Common myeloid progenitor, CD34-positive (primary cell): ENCODE measurements at places on chromosomes 7 and 10.

- DNase-seq, result no peak
Measured at GRCh38 chr7:149006345-149006725, 22.0 kb downstream of the PDIA4 start.

GRCh38 chr7:47940088-47941013 is 7.9 kb downstream of the PKD1L1 start:
- DNase-seq, result no peak

GRCh38 chr10:6657669-6658068 is 77.6 kb upstream of the PRKCQ start:
- DNase-seq, result no peak

GRCh38 chr10:88253-88652 is 39.2 kb upstream of the TUBB8 start:
- DNase-seq, result no peak

GRCh38 chr7:94406696-94407095 is 12.0 kb downstream of the COL1A2 start:
- no peak for DNase-seq

GRCh38 chr7:48244864-48245271 is 73.6 kb downstream of the ABCA13 start:
- peak; percentile 72 for DNase-seq

DNA sequence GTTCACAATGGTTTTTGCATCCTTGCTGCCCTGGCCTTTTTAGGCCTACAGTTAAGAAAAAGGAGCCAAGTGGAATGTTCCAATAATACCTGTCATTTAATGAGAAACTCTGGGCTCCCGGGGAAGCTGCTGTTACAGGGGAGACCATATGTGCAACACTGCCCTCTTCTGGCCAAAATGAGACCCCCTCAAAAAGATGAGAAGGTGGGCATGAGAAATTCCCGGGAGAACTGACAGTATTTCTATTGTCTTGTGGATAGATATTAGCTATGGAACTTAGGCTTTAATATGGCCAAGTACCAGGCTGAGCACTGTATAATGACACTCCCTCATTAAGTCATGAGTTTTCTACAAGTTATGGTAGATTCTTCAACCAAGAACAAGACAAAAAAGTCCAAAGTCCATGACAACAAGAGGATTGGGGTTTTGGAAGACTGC is 99.4 kb downstream of the CCDC3 start:
- peak; percentile 70 for DNase-seq

GRCh38 chr7:1533255-1533546 is 2.7 kb downstream of the MAFK start:
- no peak for DNase-seq

- DNase-seq, result no peak
Measured at GRCh38 chr10:42802876-42803275, 20.3 kb downstream of the BMS1 start.

GRCh38 chr7:108368466-108368865 is 87.8 kb downstream of the NRCAM start:
- DNase-seq, result no peak

GRCh38 chr7:121023683-121024511 is 35.4 kb downstream of the CPED1 start:
- DNase-seq, result no peak

DNA sequence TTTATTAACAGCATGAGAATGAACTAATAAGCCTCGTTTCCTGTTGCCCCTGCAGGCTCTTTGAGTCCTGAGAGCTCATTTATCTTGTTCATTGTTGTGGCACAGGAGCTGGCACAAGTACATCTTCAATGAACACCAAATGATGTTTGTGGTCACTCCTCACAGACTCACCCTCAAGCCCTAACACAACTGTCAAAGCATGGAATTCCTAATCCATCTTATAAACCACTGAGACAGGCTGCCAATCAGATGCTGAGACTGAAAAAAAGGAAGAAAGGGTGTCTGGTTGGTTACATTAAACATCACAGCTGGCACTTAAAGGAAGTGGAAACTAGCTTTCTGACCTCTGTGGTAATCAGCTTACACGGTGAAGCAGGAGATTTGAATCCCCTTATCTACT is 7.7 kb upstream of the CCDC172 start:
- DNase-seq, result peak; percentile 5

DNA sequence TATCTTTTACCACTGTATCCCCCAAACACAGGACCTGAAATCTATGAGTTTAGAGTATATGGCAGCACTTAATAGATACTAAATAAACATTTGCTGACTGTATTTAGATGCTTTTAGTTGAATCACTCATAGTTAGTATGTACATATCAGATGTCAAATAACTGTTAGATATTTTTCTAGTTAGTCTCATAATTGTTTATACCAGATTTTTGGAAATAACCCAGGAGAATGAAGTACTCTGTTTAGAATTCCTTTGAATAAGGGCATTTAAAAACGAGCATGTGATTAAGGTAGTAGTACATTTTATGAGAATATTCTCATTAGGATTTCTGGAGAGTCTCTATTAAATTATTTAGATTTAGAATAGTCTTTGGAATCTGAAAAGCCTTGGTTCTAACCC is 22.3 kb upstream of the ZEB1 start:
- no peak for DNase-seq

DNA sequence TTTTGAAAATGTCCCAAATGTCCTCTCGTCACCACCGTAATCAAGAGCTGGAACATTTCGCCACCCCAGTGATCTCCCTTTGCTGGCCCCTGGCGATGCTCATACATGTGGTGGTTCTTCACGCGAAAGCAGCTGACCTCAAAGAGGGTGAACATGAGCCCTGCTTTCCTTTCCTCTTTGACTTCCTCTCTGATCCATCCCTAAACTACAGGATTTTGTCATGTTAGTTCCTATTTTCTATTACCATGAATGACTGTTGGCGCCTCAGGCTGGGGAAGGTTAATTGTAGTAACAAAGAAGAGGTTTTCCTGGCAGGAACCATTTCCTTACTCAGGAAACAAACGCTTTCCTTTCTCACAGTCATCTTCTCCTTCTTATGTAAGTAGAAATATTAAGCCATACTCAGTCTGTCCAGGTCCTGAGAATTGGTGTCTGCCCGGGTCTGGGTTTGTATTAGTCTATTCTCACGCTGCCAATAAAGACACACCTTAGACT is 114.5 kb downstream of the INSYN2A start:
- DNase-seq, result no peak

DNA sequence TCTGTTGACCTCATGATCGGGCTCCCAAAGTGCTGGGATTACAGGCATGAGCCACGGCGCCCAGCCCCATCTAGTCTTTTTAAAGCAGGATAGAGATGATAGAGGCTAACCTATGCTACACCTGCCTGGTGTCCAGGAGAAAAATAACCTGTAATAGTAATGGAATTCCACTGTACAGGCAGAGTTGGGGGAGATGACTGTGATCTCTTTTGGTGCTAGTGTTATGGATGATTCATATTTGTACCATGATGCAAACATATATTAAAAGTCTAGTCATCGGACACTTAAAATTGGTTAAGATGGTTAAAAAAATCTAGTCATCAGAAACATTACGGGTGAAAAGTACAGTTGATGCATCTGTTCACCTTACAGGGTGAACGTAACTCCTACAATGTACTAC is 6.1 kb upstream of the SAR1A start:
- no peak for DNase-seq

DNA sequence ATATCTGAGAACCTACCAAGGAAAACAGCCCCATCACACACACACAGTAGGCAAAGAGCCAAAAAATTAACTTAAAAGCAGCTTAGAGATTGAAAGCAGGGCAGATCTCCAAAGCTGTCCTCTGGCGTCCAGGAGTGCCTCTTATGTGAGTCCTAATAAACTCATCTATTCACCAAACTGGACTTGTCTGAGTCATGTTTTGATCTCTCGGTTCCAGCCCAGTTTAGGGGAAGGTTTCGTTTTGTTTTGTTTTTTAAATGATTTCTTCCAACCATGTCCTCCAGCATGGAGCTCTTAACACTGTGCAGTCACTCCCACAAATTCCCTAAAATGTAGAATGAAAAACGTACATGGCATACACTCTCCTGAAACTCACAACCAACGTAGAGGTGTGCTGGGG is 6.7 kb upstream of the PRSS37 start:
- no peak for DNase-seq

- DNase-seq, result no peak
Measured at GRCh38 chr10:70753026-70753663, 32.0 kb downstream of the TBATA start.

- peak; percentile 40 for DNase-seq
Measured at GRCh38 chr10:77926566-77927401, at the start of gene DLG5. Gene DLG5 (minus strand): TSS chr10:77926755. CDS start chr10:77926520, 235 bp downstream.

DNA sequence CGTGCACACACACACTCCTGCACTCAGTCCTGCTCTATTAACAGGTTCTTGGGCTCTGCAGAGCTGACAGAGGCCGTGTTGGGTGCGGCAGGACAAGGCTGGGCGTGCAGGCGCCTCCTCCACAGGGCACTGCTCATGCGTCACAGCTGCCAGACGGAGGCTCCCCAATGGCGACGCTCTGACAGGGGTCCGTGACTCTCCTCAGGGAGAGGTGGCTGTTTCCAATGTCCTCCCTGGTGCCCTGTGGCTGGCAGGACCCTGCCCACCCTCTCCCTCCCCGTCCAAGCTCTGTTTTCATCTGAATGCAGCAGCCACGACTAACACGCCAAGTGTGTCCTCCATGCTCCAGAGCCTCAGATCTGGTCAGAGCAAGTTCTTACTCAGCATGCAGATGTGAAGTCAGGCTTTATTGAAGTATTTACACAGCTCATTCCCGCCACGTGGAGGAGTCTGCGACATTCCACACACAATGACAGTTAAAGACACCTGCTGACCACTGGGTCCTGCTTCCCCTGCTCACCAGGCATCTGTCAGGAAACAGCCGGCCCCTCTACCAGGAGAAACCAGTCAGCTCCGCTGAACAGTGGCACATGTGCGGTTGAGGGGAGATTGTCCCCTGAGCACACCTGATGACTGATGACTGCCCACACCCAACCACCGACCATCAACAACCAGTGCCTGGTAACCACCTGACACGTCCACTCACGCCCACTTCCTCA is 116.7 kb downstream of the VIPR2 start:
- DNase-seq, result no peak

DNA sequence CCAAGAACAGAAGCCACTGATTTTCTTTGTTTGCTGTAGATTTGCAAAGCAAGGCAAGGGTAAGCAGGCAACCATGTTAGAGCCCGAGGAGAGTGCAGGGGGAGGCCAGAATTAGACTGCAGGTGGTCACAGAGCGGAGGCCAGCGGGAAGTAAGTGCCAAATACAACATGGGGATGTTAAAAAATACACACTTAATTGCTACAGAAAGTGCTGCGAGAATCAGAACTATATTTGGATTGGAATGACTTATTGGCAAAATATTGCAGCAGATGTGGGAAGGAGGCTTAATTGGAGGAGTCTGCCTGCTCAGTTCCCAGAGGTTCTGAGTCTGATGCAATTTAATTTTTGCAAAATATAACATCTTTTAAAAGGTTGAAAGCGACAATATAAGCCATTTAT is 49.7 kb upstream of the ADCY1 start:
- DNase-seq, result no peak

DNA sequence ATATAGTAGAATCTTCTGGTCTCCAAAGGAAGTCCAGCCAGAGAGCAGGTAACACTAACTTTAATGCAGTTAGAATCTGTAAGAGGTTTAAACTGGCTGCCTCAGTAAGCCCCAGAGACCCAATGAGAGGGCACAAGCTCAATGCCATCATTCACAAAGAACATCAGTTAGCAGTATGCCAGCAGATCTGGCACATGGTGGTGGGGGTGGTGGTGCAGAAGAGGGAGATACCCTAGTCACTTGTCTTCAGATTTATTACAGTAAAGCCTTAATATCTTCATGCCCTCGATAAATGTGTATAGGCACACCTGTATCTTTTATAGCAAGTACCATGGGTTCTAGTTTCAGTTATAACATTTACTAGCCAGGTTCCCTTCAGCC is 86.2 kb downstream of the SORBS1 start:
- DNase-seq, result no peak

DNA sequence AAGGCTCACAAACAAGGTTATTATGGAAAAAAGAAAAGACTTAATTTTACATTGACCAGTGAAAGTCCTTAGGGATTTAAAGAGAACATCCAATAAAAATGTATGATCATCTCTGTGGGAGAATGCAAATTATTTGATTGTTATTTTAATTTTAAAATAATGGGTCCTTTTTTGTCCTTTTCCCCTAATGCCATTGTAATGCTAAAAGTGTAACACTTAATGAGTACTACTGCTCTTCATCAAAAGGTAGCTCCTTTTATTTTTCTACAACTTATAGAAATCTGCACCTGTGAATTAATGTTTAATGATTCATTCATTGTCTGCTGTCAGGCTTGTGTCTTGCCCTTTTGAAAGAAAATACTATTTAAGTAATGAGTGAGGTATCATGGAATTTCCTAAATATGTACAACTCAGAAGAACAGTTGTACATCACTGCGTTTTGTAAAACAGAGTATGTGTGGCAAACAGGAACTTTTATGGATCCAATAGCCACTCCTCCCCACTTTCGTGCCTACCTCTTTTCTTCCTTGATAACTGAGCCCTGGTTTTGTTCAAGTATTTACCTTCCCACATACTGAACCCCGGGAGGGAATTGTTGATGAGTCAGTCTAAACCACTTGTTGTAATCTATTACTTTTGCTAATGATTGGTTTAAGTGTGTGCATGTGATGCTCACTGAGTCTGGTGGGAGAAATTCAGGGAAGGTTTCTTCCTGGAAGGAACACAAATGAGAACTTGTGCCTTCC is 19.9 kb upstream of the TRUB1 start:
- DNase-seq, result no peak

DNA sequence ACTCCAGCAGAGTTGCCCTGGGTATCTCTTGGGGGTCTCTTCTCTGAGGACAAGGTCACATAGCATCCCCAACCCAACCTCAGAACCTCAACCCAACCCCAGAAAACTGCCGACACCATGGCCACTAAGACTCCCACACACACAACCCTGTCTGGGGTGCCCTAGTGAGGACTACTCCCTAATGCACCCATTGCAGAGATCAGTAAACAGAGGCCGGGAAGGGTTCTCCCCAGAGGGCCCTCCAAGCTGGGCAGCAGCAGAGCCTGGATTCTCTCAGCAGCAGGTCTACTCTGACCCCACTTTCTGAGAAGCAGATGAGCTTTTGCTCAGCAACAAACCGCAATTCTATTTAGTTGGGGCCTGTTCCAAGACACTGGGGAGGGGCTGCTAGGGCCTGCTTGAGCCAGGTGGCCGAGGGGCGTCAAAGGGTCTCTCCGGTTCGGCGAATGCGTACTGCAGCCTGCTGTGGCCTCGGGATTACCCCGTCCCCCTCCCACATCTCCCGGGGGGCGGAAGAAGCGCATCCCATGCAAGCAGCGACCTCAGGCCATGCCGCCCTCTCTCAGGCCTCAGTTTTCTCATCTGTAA is 828 bp downstream of the OGDHL start:
- DNase-seq, result no peak

GRCh38 chr7:120370954-120371353 is 98.0 kb downstream of the KCND2 start:
- DNase-seq, result peak; percentile 0
